ENCODE measurements at places on chromosomes 5 and 9.

- no peak for DNase-seq
Measured at GRCh38 chr9:81798606-81799005, 109.3 kb upstream of the TLE1 start.

GRCh38 chr5:40828021-40828631 is 6.9 kb downstream of the RPL37 start:
- DNase-seq, result no peak

DNA sequence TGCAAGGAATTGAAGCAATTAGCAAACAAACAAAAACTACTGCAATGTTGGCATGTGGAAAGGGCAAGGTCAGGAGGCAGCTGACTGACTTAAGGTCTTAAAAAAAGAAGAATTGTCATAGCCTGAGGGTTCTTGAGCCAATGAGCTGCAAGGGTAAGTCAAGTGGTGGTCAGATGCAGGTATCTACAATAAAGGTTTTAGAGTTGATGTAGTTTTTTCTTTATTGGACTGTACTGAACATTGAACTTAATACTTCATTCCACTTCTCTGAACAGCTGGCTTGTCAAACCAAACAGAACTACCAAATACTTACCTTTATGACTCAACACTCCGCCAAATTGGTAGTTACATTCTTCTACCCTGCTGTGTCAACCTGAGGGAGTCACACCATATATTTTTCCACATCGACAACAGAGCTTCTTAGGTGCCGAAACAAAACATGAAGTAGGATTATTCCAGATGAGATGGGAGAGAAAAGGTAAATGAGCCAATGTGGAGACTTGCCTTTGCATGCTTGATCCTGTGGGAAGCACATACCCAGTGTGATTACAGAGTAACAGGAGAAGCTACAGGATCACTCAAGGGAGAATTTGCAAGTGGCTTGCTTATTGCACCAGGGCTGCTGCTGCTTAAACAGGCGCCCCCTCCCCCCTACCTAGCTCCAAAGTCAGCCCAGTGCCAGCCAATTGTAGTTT is 35.3 kb downstream of the EQTN start:
- no peak for DNase-seq

DNA sequence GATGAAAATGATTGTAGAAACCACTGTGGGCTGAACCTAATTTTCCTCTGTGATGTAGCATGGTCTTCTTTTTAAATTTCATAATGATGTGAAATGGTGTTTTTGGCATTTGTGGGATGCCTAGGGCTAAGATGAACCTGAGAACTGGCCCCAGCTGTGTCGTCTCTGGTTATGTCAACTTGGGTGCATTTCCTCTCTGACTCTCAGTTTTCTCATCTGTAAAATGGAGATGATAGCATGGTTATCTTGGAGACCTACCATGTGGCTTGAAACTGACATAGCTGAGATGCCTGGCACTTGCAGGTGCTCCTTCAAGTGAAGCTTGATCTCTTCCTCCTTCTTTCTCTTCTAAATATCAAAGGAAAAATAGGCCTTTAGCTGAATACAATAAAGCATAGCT is 77.8 kb downstream of the BOD1 start:
- no peak for DNase-seq

DNA sequence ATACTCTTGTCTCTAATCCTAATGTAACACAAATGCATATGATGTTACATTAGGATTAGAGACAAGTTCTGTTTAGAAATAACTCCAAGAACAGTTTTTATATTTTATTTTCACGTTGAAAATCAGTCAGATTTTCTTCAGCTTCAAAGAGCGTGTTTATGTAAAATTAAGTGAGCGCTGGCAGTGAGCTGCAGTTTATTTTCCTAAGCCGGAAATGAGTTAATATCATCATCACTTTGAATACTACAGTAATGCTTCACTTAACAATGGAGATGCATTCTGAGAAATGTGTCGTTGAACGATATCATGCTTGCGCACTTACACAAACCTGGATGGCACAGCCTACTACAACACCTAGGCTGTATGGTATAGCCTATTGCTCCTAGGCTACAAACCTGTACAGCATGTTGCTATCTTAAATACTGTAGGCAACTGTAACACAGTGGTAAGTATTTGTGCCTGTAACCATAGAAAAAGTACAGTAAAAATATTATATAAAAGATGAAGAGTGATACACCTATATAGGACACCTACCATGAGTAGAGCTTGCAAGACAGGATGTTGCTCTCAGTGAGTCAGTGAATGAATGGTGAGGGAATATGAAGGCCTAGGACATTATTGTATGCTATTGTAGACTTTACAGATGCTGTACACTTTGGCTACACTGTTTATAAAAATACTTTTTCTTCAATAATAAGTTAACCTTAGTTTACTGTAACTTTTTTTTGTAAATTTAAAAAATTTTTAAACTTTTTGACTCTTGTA is 65.9 kb upstream of the C5orf46 start:
- no peak for DNase-seq

- DNase-seq, result peak; percentile 40
Measured at GRCh38 chr5:134526483-134527155, 1.1 kb downstream of the JADE2 start.

DNA sequence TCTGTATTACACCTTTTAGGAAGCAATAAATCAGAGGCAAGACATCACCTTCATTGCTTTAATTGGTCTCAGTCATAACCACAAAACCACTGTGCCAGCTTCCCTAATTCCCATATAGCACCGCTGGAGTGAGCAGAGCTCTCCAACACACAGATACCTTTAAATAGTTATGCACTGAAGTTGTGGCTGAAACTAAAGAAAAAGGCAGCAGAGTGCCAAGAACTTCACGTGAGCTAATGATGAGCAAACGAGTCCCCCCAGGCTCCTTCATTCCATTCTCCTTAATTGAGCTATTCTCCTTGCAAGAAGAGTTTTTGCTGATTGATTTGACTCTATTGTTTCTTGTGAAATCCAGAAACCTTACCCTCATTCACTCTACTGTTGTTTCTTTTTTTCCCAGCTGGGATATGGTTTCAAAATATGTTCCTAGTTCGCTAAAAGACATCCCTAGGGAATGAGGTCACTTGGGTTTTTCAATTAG is 501.5 kb downstream of the SPATA31D1 start:
- no peak for DNase-seq

DNA sequence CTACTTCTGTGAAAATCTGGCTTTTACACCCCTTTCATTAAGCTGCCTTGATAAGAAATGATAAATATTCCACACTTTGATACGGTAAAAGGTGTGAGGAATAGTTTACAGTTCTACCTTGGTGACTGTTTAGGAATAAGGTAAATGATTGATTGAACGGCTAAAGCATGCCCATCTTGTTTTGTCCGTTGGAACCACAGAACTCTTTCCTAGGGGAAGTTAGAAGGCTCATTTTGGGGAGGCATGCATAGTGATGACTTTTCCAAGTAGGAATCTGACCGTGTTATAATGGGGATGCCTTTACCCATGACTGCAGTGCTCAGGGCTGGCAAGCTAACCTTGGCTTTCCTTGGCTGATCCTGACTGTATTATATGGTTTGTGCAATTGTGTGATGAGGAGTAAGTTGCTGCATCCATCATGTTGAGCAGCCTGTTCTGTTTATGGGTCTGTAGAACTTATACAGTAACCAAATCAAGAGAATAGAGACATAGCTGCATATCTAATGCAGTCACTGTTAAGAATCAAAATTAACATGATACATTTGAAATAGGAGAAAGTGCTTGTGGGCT is 24.5 kb downstream of the PCSK5 start:
- no peak for DNase-seq

Data from stimulated activated CD8-positive, alpha-beta memory T cell treated with anti-CD3 and anti-CD28 coated beads, Interleukin-15, amount 100 ng/mL, for 4 hours (primary cell).